ENCODE measurements at places on chromosomes 12 and 14.

GRCh38 chr12:96521895-96522682 is 32.7 kb downstream of the CFAP54 start:
- H3K27me3 ChIP-seq = no peaks in the 10 kb centered on the region
- peak overlapping the region; percentile 87 for H3K27ac ChIP-seq
- peaks cover 21% of the 10 kb centered on the region for H3K4me1 ChIP-seq
- no peak for DNase-seq

GRCh38 chr12:49279706-49280159 is 14.9 kb downstream of the TUBA1C start:
- H3K27ac ChIP-seq = no peak overlapping the region
- DNase-seq = no peak
- no peaks in the 10 kb centered on the region for H3K36me3 ChIP-seq

DNA sequence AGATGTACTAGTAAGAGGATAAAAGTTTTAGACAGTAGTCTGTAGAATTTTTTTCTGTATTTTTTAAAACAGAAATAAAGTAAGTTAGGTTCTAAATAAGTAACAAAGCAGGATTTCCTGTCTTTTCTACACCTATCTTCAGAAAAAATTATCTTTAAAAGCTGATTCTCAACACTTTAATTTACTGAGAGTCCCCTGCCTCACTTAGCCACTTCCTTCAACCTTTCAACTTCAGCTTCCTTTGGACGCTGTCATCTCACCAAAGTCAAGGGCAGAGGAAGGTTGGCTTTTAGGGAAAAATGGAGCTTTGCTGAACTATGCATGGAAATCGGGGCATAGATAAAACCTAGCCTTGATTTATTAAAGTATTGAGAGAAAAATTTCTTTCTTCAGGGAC is 44.9 kb upstream of the CERS5 start:
- H3K4me1 ChIP-seq = peaks cover 8% of the 10 kb centered on the region
- peak overlapping the region; percentile 80 for H3K27ac ChIP-seq
- no peak overlapping the region for H3K4me3 ChIP-seq
- H3K27me3 ChIP-seq = no peaks in the 10 kb centered on the region
- DNase-seq = no peak
- no peaks in the 10 kb centered on the region for H3K36me3 ChIP-seq

DNA sequence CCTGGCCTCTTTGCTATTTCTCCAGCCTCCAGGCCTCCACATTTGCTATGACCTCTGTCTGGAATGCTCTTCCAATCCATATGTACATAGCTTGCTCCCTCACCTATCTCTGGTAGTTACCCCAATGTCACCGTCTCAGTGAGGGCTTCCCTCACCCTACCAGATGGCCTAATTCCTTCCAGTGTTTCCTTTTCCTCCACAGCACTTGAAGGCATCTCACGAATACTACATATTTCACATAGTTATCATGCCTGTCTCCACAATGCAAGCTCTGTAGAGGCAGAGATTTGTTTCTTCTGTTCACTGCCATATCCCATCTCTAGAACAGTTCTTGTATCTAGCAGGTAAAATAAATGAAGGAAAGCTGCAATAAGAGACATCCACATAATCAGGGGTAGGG is 21.3 kb upstream of the HSP90B1 start:
- peaks cover 6% of the 10 kb centered on the region for H3K27me3 ChIP-seq
- no peak for DNase-seq
- H3K4me1 ChIP-seq = peaks cover 6% of the 10 kb centered on the region
- no peak overlapping the region for H3K4me3 ChIP-seq
- no peaks in the 10 kb centered on the region for H3K36me3 ChIP-seq
- H3K27ac ChIP-seq = no peak overlapping the region

- no peak for DNase-seq
- peaks cover 29% of the 10 kb centered on the region for H3K4me1 ChIP-seq
- H3K4me3 ChIP-seq = no peak overlapping the region
- H3K27me3 ChIP-seq = no peaks in the 10 kb centered on the region
- no peaks in the 10 kb centered on the region for H3K36me3 ChIP-seq
Measured at GRCh38 chr12:6392504-6392903, 8.5 kb downstream of the LTBR start.

DNA sequence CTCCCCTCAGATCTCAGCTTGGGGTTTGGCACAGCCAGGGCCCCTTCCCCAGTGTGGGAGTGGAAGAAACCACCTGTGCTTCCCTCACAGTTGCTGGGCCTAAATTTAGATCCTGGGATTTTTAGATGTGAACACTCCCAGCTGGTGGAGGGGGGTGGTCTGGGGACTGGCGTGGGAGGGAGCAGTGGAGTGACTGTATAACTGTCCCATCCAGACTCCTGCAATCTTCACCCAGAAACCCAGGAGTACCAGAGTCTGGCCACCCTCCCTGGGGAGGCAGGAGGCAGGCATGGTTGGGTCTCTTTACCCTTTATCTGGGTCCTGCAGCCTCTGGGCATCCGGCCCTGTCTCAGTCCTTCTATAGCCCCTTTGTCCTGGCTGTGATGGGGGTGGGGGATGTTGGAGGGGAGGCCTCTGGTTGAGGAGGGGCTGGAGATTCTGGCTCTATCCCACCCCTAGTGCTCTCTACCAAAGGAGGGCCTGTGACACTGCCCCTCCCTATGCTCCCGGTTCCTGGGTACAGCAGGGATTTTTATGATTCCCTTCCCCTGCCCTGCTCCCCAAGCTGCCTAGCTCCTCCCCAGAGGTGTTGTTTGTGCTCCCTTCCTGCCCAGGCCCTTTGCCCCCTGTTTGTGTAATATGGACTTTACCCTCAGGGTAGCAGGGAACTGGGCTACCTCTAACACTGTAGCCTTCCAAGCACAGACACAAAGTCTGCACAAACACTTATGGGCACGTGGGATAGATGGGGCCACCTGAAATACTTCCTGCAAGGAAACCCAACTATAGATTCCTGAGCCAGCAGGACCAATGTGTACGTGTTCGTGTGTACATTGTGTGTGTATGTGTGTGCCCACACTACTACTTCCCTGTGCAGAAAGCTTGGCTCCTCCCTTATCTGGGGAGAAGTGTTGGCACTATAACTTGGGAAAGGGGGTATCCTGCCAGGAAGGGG is 1.7 kb downstream of the ERBB3 start:
- H3K36me3 ChIP-seq = peaks cover 24% of the 10 kb centered on the region
- H3K27ac ChIP-seq = peak overlapping the region; percentile 96
- H3K27me3 ChIP-seq = no peaks in the 10 kb centered on the region

DNA sequence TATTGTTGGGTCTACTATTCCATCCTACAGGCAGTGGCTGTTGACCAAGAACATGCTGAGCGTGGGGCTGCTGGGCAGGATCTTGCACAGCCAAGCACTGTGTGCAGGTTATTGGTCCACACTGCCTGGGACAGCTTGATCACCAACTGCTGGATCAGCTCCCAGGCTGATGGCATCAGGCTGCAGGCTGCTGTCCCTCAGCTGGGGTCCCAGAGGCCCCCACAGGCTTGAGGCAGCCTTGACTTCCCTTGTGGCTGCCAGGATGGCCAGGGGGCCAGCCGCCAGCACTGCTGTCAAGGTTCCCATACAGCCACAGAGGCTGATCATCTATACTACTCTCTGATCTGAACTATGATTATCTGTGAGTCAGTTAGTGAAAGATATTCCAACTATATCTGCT is 9.8 kb downstream of the OR2AP1 start:
- no peak overlapping the region for H3K4me3 ChIP-seq
- H3K27me3 ChIP-seq = peaks cover 21% of the 10 kb centered on the region

- DNase-seq = peak; percentile 23
- H3K36me3 ChIP-seq = peaks cover 24% of the 10 kb centered on the region
- H3K4me1 ChIP-seq = peaks cover 26% of the 10 kb centered on the region
- H3K4me3 ChIP-seq = peak within 1 kb of the TSS; percentile 94
- H3K27ac ChIP-seq = peak within 1 kb of the TSS; percentile 98
- no peaks in the 10 kb centered on the region for H3K27me3 ChIP-seq
Measured at GRCh38 chr14:20332788-20333493, at the start of gene CCNB1IP1. Gene CCNB1IP1, minus strand, starts transcription at chr14:20333279. Its CDS starts 16,756 bp downstream, at chr14:20316523.

GRCh38 chr14:79896009-79896408 is 315.3 kb downstream of the DIO2 start:
- peaks cover 7% of the 10 kb centered on the region for H3K4me1 ChIP-seq
- H3K27me3 ChIP-seq = no peaks in the 10 kb centered on the region
- peaks cover 6% of the 10 kb centered on the region for H3K36me3 ChIP-seq
- no peak overlapping the region for H3K27ac ChIP-seq
- no peak for DNase-seq

DNA sequence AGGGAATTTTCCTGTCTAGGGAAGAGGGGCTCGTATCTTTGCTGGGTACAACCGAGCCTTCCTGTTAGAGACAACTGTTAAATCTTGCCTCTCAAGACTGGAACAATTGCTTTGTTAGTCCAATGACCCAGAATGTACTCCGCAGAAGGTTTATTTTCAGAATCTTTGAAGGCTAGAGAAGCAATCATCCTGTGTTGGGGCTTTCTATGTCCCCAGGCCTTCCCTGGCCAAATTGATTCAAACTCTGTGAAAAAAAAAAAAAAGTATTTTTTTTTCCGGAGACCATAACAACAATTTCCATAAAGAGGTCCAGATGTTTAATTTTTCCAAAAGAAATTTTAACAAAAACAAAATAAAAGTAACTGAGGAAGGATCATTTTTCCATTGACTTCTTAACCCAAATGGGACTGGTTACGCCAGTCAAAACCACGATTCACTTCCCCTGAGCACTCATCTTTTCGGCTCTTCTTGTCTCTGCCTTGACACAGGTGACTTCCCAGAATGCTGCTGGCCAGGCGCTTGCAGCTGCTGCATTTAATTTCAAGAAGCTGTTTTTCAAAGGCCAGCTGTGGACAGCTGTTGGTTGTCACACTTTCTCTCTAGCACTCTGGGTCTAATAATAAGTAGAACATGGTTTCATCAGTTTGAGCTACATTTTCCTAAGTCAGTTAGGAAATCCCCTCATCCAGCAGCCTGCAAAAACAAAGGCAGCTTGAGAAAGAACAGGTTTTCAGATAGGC is 81.6 kb upstream of the MANSC4 start:
- H3K36me3 ChIP-seq = no peaks in the 10 kb centered on the region
- H3K4me1 ChIP-seq = no peaks in the 10 kb centered on the region
- no peaks in the 10 kb centered on the region for H3K27me3 ChIP-seq
- DNase-seq = no peak

- peaks cover 17% of the 10 kb centered on the region for H3K4me1 ChIP-seq
- peaks cover 11% of the 10 kb centered on the region for H3K36me3 ChIP-seq
- no peak overlapping the region for H3K27ac ChIP-seq
- no peak for DNase-seq
- peaks cover 4% of the 10 kb centered on the region for H3K27me3 ChIP-seq
- no peak overlapping the region for H3K4me3 ChIP-seq
Measured at GRCh38 chr12:87152841-87153528, 876.2 kb downstream of the C12orf50 start.

DNA sequence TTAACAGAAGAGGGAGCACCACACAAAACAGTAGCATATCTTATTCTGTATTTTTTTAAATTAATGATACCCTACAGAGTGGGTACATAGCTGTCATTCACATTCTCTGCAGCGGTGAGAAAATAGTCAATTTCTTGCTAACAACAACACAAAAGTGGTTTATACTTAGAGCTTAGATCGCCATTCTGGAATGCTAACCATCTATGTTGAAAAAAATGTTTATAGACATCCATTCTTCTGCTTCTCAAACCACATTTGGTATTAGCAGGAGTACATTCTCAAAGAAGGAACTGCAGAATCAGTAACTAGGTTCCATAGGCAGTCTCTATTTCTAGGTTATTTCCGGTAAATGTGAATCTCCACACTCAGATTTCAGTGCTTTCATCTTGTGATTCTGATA is 185.9 kb downstream of the PPFIA2 start:
- H3K4me1 ChIP-seq = no peaks in the 10 kb centered on the region
- no peak for DNase-seq
- H3K4me3 ChIP-seq = no peak overlapping the region
- no peak overlapping the region for H3K27ac ChIP-seq

- H3K27ac ChIP-seq = no peak overlapping the region
- no peaks in the 10 kb centered on the region for H3K36me3 ChIP-seq
- peaks cover 53% of the 10 kb centered on the region for H3K4me1 ChIP-seq
- DNase-seq = no peak
- peaks cover 25% of the 10 kb centered on the region for H3K27me3 ChIP-seq
Measured at GRCh38 chr12:31217356-31218130, 108.4 kb downstream of the SINHCAF start.

- peak overlapping the region; percentile 88 for H3K4me3 ChIP-seq
- H3K4me1 ChIP-seq = peaks cover 33% of the 10 kb centered on the region
- no peaks in the 10 kb centered on the region for H3K36me3 ChIP-seq
- DNase-seq = no peak
Measured at GRCh38 chr14:60090864-60091519, 731 bp upstream of the PCNX4 start.

DNA sequence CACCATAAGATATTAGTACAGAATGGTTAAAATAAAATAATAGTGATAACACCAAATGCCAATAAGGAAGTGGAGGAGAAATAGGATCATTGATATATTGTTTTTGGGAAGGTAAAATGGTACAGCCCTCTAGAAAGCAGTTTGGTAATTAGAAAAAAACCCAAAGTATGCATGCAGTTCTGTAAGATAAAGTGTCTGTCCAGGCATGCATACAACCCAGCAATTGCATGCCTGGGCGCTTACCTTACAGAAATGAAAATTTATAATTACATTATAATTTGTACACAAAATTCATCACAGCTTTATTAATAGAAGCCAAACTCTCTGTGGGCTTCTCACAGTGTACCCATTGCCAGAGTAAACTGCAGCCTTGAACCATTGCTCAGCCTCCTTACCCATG is 124.7 kb downstream of the TTC6 start:
- no peak overlapping the region for H3K27ac ChIP-seq
- H3K4me1 ChIP-seq = 0 out of 2 replicates have a peak, but pooled peaks cover 3% of the 10 kb centered on the region
- no peak for DNase-seq
- no peaks in the 10 kb centered on the region for H3K36me3 ChIP-seq
- H3K4me3 ChIP-seq = no peak overlapping the region
- no peaks in the 10 kb centered on the region for H3K27me3 ChIP-seq

DNA sequence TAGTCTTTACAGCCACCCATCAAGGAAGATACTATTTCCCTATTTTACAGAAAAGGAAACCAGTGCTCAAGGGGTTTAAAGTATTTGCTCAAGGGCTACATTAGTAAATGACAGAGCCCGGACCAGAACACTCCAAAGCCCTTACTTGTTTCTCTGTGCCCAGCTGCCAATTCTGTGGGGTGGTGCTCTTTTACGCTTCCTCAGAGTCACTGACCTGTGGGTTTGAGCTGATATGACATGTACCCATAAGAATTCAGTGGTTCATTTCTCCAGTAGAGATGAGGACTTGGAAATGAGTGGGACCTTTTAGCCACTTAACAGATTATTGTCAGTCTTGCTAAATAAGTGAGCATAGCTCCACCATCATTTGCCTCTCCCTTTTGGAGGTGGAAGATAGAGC is 37.4 kb upstream of the NKX2-8 start:
- peaks cover 6% of the 10 kb centered on the region for H3K27me3 ChIP-seq
- DNase-seq = no peak
- H3K4me1 ChIP-seq = no peaks in the 10 kb centered on the region
- H3K36me3 ChIP-seq = no peaks in the 10 kb centered on the region
- no peak overlapping the region for H3K27ac ChIP-seq

- H3K27ac ChIP-seq = no peak overlapping the region
- H3K4me1 ChIP-seq = peaks cover 8% of the 10 kb centered on the region
- H3K27me3 ChIP-seq = no peaks in the 10 kb centered on the region
Measured at GRCh38 chr14:54848910-54849309, 53.7 kb downstream of the GCH1 start.

- H3K27me3 ChIP-seq = no peaks in the 10 kb centered on the region
- DNase-seq = no peak
- no peak overlapping the region for H3K27ac ChIP-seq
- no peaks in the 10 kb centered on the region for H3K4me1 ChIP-seq
Measured at GRCh38 chr14:104007121-104007520, 64.8 kb upstream of the RD3L start.
